Neural progenitor cell (in vitro differentiated cells): ENCODE measurements at places on chromosomes 7 and 10.

DNA sequence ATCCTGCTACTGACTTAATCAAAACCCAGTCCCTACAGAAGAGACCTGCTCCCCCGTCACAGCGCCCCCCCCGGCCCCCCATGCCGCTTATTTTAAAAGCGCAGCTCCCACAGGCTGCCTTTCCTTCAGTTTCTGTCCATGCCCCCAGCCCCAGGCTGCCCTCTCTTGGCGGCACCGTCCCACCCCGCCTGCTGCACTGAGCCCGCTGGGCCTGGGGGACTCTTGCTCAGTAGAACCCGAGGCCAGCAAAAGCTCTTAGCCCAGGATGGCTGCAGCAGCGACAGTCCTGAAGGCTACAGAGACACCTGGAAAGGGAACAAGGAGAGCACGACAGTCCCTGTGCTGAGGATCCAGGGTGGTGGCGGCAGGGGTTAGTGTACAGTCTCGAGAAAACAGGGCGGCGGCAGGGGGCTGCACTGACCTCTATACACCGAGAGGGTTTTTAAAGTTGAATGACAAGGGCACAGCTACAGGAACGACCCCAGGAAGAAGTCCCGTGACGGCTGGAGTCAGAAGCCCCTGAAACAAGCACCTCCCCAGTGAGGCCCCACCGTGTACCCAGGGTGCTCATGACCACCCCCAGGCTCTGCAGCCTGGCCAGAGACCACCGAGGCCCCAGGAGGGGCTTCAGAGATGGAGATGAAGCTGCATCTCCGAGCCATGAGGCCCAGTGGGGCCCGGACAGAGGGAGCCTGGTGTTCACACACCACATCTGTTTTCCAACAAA is 54.4 kb downstream of the ZRANB1 start:
- no peak overlapping the region for H3K4me3 ChIP-seq
- H3K4me1 ChIP-seq = peaks cover 12% of the 10 kb centered on the region
- no peak overlapping the region for H3K27ac ChIP-seq
- peaks cover 6% of the 10 kb centered on the region for H3K36me3 ChIP-seq
- no peaks in the 10 kb centered on the region for H3K27me3 ChIP-seq

DNA sequence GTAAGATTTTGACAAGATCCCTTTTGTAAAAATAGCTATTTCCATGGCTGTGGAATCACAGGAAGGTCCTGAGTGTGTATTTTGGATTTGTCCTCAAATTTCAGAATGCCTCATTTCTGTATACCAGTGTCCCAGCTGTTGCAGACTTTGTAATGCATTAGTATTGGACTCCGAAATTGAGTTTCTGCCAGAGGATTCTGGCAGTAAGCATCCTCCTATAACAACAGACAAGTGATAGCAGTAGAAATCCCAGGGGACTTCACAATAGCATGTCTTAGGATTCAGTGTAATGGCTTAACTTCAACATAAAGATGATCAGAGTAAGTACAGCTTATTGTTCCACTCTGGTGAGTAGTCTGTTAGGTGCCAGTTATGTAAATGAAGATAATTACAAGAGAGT is 104.6 kb downstream of the FOXP2 start:
- H3K27ac ChIP-seq = no peak overlapping the region
- H3K4me3 ChIP-seq = no peak overlapping the region
- peak; percentile 1 for DNase-seq
- H3K4me1 ChIP-seq = no peaks in the 10 kb centered on the region
- H3K27me3 ChIP-seq = no peaks in the 10 kb centered on the region

- H3K4me1 ChIP-seq = peaks cover 7% of the 10 kb centered on the region
- H3K27me3 ChIP-seq = no peaks in the 10 kb centered on the region
- H3K36me3 ChIP-seq = no peaks in the 10 kb centered on the region
- DNase-seq = no peak
Observed at GRCh38 chr10:78890506-78890905, 178.3 kb upstream of the ZMIZ1 start.

- peaks cover 11% of the 10 kb centered on the region for H3K4me1 ChIP-seq
- H3K27me3 ChIP-seq = no peaks in the 10 kb centered on the region
- H3K4me3 ChIP-seq = no peak overlapping the region
- H3K36me3 ChIP-seq = peaks cover 9% of the 10 kb centered on the region
- no peak for DNase-seq
- H3K27ac ChIP-seq = no peak overlapping the region
Observed at GRCh38 chr7:107944411-107945169, 53.6 kb downstream of the DLD start.

DNA sequence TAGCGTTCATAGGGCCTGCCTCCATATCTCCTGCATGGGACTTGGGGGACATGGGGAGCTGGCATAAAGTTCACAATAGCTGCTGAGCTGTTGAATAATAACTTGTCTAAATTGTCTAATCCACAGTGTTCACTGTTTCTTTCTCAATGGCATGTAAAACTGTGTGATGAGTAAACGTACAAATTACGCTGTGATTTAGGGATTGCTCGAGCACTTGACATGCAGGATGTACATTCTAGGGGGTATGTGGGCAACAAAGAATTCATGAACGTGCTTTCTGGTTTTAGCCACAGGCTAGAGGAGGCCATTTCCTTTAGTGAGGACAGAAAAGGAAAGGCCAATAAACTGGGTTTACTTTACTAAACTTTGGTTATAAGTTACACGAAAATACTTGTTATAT is 534.2 kb upstream of the ZWINT start:
- no peaks in the 10 kb centered on the region for H3K27me3 ChIP-seq
- H3K27ac ChIP-seq = no peak overlapping the region
- no peaks in the 10 kb centered on the region for H3K36me3 ChIP-seq
- H3K4me3 ChIP-seq = no peak overlapping the region
- H3K4me1 ChIP-seq = no peaks in the 10 kb centered on the region

- peaks cover 22% of the 10 kb centered on the region for H3K4me1 ChIP-seq
- H3K4me3 ChIP-seq = no peak overlapping the region
- no peaks in the 10 kb centered on the region for H3K27me3 ChIP-seq
- H3K36me3 ChIP-seq = no peaks in the 10 kb centered on the region
- H3K27ac ChIP-seq = no peak overlapping the region
Observed at GRCh38 chr10:119305860-119306513, 98.6 kb downstream of the GRK5 start.

GRCh38 chr10:102460836-102461186 is 9.5 kb upstream of the C10orf95 start:
- no peak overlapping the region for H3K4me3 ChIP-seq
- peaks cover 31% of the 10 kb centered on the region for H3K27me3 ChIP-seq
- no peaks in the 10 kb centered on the region for H3K36me3 ChIP-seq
- DNase-seq = no peak
- H3K27ac ChIP-seq = no peak overlapping the region

DNA sequence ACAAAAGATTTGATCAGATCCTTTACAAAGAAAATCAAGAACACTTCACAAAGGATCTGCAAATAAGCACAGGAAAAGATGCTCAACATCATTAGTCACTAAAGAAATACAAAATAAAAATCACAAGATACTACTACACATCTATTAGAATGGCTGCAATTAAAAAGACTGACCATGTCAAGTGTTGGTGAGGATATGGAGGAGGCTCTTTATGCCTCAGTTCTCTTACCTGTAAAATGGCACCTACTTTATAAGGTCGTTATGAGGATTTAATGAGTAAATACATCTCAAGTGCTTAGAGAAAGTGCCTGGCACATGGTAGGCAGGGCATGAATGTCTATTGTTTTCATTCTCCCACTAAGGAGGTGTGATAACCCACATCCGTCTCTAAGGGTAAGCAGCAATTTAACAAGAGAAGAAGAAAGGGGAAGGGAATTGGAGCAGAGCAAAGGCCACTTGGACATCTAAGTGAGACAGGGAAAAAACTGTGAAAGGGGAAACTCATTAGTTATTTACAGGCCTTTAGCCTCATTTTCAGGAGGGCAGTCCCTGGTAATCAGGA is 157.5 kb upstream of the NFE2L3 start:
- H3K4me1 ChIP-seq = no peaks in the 10 kb centered on the region
- H3K36me3 ChIP-seq = no peaks in the 10 kb centered on the region
- DNase-seq = no peak
- H3K4me3 ChIP-seq = no peak overlapping the region
- no peak overlapping the region for H3K27ac ChIP-seq
- no peaks in the 10 kb centered on the region for H3K27me3 ChIP-seq

- H3K36me3 ChIP-seq = no peaks in the 10 kb centered on the region
- H3K27me3 ChIP-seq = no peaks in the 10 kb centered on the region
- DNase-seq = no peak
- H3K4me1 ChIP-seq = peaks cover 19% of the 10 kb centered on the region
Observed at GRCh38 chr7:70008466-70008865, 410.2 kb downstream of the AUTS2 start.

- H3K4me1 ChIP-seq = peaks cover 37% of the 10 kb centered on the region
- H3K36me3 ChIP-seq = no peaks in the 10 kb centered on the region
- no peak overlapping the region for H3K27ac ChIP-seq
- peak; percentile 66 for DNase-seq
Observed at GRCh38 chr7:90717296-90718060, 121.4 kb downstream of the CDK14 start.

GRCh38 chr7:41693150-41693997 is 9.5 kb downstream of the INHBA start:
- H3K36me3 ChIP-seq = no peaks in the 10 kb centered on the region
- peak; percentile 24 for DNase-seq
- no peaks in the 10 kb centered on the region for H3K4me1 ChIP-seq
- H3K4me3 ChIP-seq = no peak overlapping the region
- H3K27me3 ChIP-seq = peaks cover 16% of the 10 kb centered on the region

- DNase-seq = no peak
- H3K36me3 ChIP-seq = no peaks in the 10 kb centered on the region
- no peaks in the 10 kb centered on the region for H3K27me3 ChIP-seq
Observed at GRCh38 chr10:6314620-6315205, 112.0 kb downstream of the PFKFB3 start.

DNA sequence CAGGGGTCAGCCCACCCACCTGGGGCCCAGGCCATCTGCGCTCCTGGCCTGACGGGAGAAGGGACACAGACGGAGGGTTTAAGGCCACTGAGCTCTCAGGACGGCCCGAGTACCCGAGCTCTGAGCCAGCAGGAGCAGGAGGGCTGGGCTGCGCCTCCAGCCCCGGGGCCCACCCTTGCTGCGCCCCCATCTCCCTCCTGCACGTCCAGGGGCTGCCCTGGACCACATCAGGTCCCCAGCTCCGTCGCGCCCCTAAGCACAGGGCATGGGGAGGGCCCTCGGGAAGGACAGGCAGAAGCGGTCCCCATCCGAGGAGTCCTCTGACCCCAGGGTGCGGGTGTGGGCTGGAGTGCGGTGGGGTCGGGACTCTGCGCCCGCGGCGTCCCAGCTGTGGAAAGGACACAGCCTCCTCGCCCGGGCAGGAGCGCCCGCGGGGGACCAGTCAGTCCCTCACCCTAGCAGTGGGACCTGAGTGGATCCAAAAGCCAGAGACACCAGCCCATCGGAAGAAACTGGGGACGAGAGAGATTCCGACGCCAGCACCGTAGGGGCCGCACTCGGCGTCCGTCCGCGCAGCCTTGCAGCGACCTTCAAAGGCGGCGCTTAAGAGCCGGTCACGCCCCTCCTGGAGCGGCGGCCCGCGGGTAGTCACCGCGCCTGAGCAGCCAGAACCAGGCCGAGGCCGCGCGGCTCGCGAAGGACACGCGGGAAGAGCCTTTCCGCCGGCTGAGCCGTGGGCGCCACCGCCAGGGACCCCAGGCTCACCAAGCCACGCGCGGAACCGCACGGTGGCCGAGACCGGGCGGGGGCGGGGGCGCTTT is 15.9 kb downstream of the CAMK2B start:
- H3K36me3 ChIP-seq = no peaks in the 10 kb centered on the region
- H3K4me1 ChIP-seq = peaks cover 7% of the 10 kb centered on the region
- DNase-seq = peak; percentile 88
- H3K27me3 ChIP-seq = peaks cover 60% of the 10 kb centered on the region

DNA sequence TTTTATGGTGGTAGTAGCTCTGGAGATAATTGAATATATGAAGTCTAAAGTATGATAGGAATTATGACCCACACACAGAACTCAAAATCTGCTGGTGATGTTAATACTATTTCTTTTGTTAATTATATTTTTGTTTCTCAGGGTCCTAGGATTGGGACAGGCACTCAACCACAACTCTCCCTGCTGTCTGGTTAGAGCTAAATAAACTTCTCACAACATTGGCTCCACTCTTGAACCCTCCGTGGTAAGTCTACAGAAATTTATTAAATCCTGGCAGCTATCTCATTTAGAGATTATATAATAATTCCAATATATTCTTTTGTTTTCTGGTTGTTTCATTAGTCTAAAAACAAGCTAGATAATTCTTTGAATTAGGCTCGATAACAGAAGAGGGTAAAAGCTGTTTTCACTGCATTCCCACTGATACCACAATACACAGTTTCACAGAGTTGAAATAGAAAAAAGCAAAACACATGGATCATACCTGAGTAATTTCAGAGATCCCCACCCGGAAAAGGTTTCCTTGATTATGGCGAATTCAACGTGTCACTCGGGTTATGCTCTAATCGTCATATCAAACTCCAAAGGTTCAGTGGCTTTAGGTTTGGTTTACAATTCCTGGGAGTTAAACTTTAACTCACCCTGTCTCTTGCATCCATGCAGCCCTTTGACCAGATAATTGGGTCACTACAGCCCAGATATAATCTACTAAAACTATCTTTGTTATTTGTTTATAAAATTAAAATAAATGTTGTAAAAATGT is at the start of gene A1CF:
Gene A1CF (minus strand): TSS at position 531 of the 763 bp plus-strand sequence. CDS start 25,687 bp downstream, outside the sequence.
- H3K4me3 ChIP-seq = no peak within 1 kb of the TSS
- no peak within 1 kb of the TSS for H3K27ac ChIP-seq
- DNase-seq = no peak
- no peaks in the 10 kb centered on the region for H3K27me3 ChIP-seq

DNA sequence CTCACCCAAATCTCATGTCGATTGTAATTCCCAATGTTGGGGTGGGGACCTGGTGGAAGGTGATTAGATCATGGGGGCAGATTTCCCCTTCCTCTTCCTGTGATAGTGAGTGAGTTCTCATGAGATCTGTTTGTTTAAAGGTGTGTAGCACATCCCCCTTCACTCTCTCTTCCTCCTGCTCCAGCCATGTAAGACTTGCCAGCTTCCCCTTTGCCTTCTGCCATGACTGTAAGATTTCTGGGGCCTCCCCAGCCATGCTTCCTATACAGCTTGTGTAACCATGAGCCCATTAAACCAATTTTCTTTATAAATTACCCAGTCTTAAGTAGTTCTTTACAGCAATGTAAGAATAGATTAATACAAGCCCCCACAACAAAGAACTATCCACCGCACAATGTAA is 109.9 kb upstream of the JAZF1 start:
- H3K36me3 ChIP-seq = no peaks in the 10 kb centered on the region
- no peak for DNase-seq
- no peak overlapping the region for H3K27ac ChIP-seq
- no peaks in the 10 kb centered on the region for H3K27me3 ChIP-seq
- no peaks in the 10 kb centered on the region for H3K4me1 ChIP-seq

DNA sequence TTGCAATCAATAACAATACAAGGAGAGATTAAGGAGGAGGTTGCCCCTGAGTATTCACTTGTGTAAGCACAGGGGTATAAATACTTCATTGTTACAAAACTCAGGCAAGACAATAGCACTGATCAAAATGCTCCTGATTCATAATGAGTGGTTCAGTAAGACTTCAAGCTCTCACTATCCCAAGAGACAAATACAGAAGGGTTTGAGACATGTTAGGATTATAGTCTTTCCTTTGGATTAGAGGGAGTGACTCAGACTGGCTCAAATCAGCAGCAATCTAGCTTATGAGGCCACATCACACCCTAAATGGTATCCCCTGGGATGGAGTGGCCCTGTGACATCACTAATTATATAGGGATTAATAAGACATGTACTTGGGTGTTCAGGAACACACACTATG is 167.2 kb upstream of the HGF start:
- DNase-seq = no peak
- no peak overlapping the region for H3K27ac ChIP-seq
- H3K4me3 ChIP-seq = no peak overlapping the region

GRCh38 chr7:126937171-126937570 is 315.6 kb downstream of the GRM8 start:
- DNase-seq = no peak
- H3K36me3 ChIP-seq = no peaks in the 10 kb centered on the region
- no peak overlapping the region for H3K4me3 ChIP-seq
- peaks cover 6% of the 10 kb centered on the region for H3K27me3 ChIP-seq
- no peaks in the 10 kb centered on the region for H3K4me1 ChIP-seq
